ENCODE measurements at places on chromosomes 6 and 20.

DNA sequence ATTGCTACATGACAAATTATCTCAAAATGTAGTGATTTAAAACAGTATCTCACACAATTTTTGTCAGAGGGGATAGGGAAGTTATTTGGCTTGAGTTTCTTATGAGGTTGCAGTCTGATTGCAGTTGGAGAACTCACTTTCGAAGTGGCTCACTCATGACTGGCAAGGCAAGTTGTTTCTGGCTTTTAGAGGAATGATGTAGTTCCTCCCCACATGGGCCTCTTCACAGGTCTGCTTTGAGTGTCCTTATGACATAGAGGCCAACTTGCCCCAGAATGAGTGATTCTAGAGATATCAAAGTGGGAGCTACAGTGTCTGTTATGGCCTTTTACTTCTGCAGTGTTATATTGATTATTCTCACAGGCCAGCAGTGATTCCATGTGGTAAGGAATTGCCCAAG is 6.1 kb downstream of the DOP1A start:
- DNase-seq = no peak

- no peak for DNase-seq
Observed at GRCh38 chr6:63683071-63683603, 47.5 kb downstream of the PHF3 start.

GRCh38 chr6:41984623-41985022 is 43.0 kb upstream of the CCND3 start:
- DNase-seq = no peak

DNA sequence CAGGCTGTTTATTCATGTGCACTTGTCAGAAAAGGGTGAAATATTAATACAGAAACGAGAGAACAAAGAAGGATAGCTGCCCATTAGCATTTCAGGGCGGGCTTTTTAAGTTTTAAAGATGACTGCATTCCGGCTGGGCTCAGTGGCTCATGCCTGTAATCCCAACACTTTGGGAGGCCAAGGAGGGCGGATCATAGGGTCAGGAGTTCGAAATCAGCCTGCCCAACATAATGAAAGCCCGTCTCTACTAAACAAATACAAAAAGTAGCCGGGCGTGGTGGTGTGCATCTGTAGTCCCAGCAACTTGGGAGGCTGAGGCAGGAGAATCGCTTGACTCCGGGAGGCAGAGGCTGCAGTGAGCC is 130.5 kb downstream of the HFE start:
- DNase-seq = no peak

DNA sequence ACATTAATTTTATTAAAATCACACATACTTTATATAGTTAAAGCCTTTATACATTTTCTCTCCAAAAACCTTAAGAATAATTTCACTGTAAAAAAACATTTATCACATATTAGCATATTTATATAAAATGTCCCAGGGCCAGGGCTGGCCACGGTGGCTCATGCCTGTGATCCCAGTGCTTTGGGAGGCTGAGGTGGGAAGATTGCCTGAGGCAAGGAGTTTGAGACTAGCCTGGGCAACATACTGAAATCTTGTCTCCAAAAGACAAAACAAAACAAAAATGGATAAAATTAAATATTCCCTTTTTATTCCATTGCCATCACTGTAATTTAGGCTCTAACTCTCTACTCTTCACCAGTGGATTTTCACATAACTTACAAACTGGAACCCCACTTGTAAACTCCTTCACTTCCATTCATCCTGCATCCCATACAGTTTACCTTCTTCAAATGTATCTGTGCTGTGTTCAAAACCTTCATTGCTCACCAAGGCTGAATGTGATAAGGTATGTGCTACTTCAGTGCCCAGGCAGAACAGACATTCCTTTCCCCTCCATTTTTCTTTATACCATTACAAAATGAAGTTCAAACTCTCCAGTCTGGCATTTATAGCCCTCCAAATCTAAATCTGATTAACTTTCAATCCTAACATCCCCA is 42.9 kb upstream of the PIM1 start:
- DNase-seq = no peak

GRCh38 chr6:138600726-138601125 is 101.4 kb upstream of the NHSL1 start:
- no peak for DNase-seq

DNA sequence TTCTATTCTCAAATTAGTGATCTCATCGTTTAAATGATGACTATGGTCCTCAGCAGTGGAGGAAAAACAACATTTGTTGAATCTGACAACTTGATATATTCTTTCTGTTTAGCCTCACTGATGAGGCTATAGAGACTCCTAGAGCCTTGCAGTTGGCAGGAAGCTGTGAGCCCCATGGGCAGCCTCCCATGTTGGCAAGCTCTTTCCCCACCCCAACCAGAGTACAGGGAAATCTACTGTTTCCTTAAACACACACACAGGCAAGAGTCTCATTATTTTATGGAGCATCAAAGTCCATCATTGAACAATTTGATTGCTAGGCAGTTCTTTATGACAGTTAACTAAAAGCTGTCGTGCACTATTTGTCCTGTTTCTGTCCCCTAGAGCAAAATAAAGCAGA is 498.2 kb upstream of the CITED2 start:
- DNase-seq = no peak

DNA sequence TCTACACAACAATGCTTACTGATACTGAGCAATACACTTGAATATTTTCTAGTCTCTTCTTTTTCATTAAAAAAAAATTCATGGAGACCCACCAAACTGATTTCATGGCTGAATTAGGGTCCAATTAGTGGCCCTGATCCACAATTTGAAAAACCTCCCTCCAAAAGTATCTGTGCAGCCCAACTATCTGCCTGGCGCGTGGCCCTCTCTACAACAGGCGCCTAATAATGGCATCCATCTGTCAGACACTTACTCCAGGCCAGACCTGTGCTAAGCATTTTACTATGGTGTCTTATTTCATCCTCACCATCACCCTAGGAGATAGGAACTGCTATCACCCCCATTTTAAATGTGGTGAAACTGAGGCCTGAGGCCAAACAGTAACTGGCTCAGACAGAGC is 14.0 kb downstream of the TFEB start:
- no peak for DNase-seq

DNA sequence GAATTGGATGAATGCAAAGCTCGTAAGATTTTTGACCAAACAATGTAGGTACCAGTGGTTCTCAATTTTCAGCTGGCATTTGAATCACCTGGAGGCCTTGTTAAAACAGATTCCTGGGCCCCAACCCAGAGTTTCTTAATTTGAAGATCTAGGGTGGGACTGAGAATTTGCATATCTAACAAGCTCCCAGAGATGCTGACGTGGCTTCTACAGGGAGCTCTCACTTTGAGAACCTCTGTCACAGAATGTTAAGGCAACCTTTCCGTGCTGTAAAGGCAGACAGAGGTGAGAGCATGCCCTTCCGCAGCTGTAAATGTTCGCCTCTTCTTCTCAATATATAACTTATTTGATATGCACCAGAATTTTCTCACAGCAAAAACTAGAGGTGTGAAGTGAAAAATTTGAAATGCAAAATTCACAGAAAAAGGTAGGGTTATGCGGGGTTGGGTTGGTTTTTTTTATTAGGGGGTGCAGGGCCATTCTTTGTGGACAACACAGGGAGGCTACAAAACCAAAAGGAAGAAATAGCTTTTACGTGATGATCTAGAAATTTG is 69.4 kb downstream of the BMP2 start:
- DNase-seq = no peak

DNA sequence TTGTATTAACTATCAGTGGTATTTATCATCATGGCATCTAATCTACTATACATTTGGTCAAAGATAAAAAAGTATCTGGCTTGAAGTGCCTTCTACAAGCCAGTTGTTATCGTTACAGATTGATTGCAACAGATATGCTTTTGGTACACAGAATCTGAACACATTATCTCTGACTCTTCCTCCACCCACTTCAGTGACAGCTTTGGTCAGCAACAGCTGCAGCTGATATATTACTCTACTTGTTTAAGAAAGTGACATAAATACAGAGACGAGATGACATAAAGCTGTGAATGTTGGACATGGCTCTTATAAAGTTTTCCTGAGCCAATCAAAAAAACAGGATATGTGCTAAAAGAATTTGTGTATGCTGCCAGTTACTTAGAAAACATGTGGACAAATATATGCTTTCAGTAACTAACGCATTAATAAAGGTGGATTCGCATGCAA is 77.6 kb downstream of the HIVEP2 start:
- no peak for DNase-seq

- no peak for DNase-seq
Observed at GRCh38 chr6:34580707-34581560, 24.8 kb upstream of the SPDEF start.

- DNase-seq = no peak
Observed at GRCh38 chr6:144762469-144762868, 477.3 kb downstream of the UTRN start.

DNA sequence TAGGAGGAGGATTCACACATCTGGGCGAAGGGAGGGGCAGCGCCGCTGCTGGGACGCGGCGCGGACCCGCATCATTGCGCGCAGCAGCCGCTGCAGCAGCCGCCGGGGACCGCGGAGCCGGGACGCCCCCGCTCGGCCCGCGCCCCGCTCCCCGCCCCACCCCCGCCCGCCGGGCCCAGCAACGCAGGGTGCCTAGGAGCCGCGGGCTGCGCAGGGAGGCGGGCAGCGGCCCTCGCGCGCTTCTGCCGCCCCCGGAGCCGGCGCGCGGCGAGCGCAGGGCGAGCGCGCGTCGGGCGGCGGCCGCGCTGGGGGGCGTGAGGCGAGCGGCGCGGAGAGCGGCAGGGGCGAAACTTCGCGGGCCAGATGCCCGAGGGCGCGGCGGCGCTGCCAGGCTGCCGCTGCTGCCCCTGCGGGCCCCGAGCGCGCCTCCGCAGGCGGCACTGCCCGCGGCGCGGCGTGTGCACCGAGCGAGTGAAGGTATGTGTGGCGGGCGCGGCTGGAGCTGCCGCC is at the start of gene NKAIN2:
TSS of gene NKAIN2 (plus strand) at position 362 of the 510 bp plus-strand sequence.
- DNase-seq = no peak

DNA sequence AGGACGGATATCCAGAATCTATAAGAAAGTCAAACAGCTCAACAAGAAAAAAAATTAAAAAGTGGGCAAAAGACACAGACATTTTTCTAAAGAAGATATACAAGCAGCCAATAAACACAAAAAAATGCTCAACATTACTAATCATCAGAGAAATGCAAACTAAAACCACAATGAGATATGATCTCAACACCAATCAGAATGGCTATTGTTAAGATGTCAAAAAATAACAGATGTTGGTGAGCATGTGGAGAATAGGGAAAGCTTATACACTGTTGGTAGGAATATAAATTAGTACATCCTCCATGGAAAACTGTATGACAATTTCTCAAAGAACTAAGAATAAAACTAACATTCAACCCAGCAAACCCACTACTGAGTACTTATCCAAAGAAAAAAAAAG is 23.3 kb upstream of the OSTM1 start:
- no peak for DNase-seq

GRCh38 chr20:49712996-49713752 is 504 bp downstream of the B4GALT5 start:
- no peak for DNase-seq

DNA sequence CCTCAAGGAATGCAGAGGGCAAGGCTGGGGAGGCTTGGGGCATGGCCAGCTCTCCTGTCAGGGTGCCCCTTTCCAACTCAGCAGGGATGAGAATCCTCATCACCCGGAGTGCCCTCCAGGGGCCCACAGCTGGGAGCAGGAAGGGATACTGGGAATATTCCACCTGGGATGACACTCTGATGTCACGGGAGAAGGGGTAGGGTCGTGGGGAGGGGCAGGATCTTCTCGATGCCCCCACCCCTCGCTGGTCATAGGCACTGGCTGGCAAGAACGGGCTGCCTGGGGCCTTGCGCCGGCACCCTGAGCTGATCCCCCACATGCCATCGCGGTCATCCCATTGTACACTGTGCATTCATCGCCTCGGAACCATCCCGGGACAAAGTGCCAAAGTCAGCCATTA is 10.6 kb upstream of the NXT1 start:
- DNase-seq = no peak

DNA sequence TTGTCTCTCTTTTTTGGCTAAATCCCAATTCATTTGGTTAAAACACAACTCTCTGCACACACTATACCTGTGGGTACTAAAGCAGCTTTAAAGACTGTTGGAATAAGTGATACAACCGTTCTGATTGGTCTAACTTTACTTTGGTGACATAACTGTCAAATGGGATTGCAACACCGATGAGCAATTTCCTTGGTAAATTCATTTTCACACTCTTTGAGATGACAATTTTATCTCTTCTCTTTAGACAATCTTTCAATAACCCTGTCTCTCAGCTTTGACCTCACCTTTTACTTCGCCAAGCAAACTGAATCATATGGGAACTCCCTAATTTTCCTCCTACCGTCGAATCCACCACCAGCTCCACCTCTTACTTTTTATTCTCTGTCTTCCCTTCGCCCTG is 60.8 kb downstream of the ECT2L start:
- no peak for DNase-seq

DNA sequence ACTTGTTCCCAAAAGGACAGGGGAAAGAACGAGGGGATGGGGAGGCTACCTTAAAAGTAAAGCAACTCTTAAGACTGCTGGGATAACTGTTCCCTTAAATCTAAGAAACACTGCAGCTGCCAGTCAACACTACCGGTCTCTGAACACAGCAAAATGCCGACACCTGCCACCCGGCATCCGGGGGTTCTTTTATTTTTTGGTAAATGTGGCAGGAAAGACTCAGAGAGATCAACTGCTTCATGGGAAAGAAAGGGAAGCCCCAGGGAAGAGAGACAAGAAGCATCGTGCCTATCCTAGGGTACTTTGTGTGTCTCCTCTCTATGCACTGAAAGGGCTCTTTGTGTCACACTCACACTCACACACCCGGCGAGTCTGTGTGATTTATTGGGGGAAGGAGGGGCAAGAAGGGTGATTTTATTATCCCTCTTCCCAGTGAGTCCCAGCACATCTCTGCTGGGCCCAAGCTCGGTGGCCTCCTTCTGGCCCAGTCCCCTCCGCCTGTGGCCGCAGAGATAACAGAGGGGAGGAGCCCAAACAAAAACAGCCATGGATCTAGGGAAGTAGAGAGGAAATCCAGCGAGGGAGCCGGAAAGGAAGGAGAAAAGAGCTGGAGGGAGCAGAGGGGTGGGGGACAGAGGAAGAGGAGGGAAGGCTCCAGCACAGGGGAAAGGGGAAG is 1.4 kb downstream of the FYN start:
- DNase-seq = no peak

- DNase-seq = no peak
Observed at GRCh38 chr6:106783640-106784566, 154.5 kb downstream of the QRSL1 start.

GRCh38 chr6:6931071-6932025 is 176.4 kb upstream of the RREB1 start:
- no peak for DNase-seq

All from tibial nerve (tissue), 4 donors.